ENCODE measurements at places on chromosomes 4 and X. TPM values are rescaled to one million over a fixed set of nuclear protein-coding genes. Genes with fewer than 3 reads are reported as not detected.

DNA sequence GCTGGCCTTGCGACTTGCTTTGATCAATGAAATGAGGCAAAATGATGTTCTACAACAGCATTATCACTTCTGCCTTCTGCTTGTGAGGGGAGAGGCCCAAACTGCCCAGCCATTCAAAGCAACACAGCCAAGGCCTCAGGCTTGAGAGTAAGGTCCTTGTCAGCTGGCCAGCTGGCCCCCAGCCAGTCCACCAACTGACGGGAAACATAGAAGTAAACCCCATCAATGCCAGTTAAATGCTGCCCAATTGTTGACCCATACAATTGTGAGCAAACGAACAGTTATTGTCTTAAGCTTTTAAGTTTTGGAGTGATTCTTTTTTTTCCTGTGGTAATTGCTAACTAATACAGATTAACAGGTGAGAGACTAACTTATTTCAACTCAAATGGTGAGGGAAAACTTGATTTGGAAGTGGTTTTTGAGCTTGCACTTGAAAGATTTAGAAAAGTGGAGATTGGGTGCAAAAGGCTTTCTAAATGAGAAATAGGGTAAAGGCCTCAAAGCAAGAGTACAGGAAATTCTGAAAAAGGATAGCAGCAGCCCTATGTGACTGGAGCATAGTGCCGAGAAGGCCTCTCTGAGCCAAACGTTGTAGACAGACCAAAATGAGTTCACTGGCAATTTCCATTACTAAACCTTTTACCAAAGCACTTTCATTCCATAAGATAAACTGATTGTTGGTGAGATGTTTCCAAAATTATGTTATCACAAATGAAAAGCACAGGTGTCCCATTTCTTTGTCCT lies 66.9 kb downstream of the ARHGEF38 start:
- H3K27me3 ChIP-seq = no peaks in the 10 kb centered on the region
- no peak for DNase-seq
- H3K36me3 ChIP-seq = no peaks in the 10 kb centered on the region
- no peak overlapping the region for H3K27ac ChIP-seq
- no peaks in the 10 kb centered on the region for H3K4me1 ChIP-seq
- H3K4me3 ChIP-seq = no peak overlapping the region

The MAGEA8 gene
- not detected for total RNA-seq

The C4orf50 gene
- total RNA-seq = 0.17 TPM

GRCh38 chr4:184825141-184825895 lies 450 bp downstream of the ACSL1 start:
- no peak overlapping the region for H3K27ac ChIP-seq
- peaks cover 3% of the 10 kb centered on the region for H3K4me1 ChIP-seq
- no peak for DNase-seq
- no peaks in the 10 kb centered on the region for H3K36me3 ChIP-seq

DNA sequence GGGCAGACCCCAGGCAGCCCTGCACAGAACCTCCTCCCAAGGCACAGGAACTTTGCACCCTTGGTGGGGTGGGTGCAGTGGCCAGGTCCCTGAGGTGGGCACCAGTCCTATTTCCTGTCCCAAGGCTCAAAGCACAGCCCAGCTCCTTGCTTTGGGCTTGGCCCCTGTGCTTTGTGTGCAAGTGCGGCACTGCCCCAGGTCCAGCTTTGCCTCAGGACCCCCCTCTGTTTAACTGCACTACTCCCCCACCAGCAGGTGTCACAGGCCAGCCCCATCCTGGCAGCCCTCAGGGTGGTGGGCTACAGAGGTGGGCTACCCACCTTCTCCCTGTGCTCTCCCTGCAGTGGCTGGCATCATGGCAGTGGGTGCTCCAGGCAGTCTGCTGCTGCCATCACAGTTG lies 2469.0 kb downstream of the PCDH7 start:
- no peaks in the 10 kb centered on the region for H3K4me1 ChIP-seq
- DNase-seq = no peak
- H3K27me3 ChIP-seq = no peaks in the 10 kb centered on the region
- no peak overlapping the region for H3K27ac ChIP-seq
- H3K36me3 ChIP-seq = no peaks in the 10 kb centered on the region
- H3K4me3 ChIP-seq = no peak overlapping the region

DNA sequence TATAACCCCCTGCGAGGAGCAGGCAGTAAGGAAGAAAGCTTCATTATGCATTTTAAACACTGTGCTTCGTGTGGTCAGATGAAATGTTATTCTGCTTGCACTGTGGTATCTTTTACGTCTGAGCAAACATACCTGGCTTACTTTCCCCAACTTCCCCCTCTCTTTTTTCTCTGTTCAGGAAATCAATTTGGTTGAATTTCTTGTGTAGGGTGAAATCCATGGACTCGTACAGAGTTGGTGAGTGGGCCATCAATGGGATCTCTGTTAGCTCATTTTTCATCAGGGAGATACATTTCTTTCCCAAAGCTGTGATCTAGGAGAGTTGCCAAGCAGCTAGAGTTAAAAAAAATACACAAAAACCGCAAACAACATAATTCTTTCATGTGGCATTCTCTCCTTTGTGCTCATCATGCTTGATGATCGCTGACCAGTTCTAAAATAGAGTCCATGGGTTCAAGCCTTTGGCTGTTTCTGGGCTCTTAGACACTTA lies 98.5 kb downstream of the FRAS1 start:
- H3K36me3 ChIP-seq = peaks cover 9% of the 10 kb centered on the region
- no peak overlapping the region for H3K4me3 ChIP-seq
- no peak for DNase-seq
- no peak overlapping the region for H3K27ac ChIP-seq

DNA sequence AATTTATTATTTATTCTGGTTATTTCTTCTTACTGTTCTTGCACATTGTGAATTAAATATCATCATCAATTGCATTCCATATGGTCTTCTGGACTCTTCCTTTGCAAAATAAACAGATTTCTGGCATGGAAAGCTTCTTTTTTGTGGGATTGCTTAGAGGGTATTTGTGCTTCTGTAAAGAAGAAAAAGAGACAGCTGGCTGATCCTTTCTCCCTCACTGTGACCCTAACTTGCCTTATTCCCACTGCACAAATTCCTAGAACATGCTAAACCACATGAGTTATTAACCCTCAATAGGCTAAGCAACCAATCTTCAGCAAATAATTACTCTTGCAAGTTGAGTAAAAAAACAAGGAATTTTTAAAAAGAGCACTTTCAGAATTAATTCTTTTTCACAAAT lies 23.8 kb upstream of the LRCH2 start:
- no peak overlapping the region for H3K27ac ChIP-seq
- no peaks in the 10 kb centered on the region for H3K36me3 ChIP-seq
- no peaks in the 10 kb centered on the region for H3K27me3 ChIP-seq
- DNase-seq = no peak

- H3K4me3 ChIP-seq = no peak overlapping the region
- H3K4me1 ChIP-seq = no peaks in the 10 kb centered on the region
- no peak for DNase-seq
These were observed 125.7 kb downstream of the ZNF827 start for GRCh38 chr4:145812919-145813318.

All from H9 (cell line).